ENCODE measurements at places on chromosomes 13 and 19.

GRCh38 chr13:70255406-70255991, 147.2 kb upstream of the KLHL1 start:
- no peak for DNase-seq

GRCh38 chr19:47186446-47187334, 44.3 kb downstream of the BBC3 start:
- DNase-seq, result peak; percentile 70

DNA sequence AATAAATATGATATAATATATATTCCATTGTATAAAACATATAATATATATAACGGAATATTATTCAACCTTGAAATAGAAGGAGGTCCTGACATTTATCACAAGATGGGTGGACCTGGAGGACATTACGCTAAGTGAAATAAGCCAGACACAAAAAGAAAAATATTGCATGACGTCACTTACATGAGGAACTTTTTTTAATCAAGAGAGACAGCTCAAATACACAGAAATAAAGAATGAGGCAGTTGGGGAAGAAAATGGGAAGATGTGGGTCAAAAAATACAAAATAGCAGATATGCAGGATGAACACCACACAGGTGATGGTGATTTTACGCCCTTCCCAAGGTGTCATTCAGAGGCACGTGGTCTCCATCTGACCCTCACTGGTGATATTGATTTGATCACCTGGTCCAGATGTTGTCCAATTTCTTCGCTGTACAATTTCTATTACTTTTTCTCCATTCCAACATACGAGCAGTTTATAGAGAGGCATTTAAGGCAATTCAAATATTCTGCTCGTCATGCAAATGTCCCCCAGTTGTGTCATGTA, 513 bp upstream of the ZNF317 start:
- no peak for DNase-seq

GRCh38 chr13:39768962-39769361, 113.5 kb downstream of the COG6 start:
- DNase-seq, result no peak

GRCh38 chr13:42650506-42650905, 76.6 kb downstream of the TNFSF11 start:
- no peak for DNase-seq

DNA sequence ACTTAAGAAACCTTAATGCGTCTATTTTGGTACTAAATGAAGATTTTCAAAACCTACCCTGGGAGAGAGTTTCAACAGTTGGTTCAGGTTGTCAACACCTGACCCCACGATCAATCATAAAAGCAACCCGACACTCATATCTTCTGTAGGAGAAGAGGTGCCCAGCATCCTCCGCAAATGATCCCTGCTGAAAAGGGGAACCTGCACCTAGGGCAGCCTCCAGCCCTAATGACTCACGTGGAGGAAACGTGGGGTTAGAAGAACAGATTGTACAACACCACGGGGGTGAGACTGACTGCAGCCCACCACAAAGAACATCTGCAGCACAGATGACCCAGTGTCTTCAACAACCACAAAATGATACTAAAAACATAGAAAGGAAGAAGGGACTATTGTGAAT, 116.3 kb downstream of the RAB20 start:
- no peak for DNase-seq

DNA sequence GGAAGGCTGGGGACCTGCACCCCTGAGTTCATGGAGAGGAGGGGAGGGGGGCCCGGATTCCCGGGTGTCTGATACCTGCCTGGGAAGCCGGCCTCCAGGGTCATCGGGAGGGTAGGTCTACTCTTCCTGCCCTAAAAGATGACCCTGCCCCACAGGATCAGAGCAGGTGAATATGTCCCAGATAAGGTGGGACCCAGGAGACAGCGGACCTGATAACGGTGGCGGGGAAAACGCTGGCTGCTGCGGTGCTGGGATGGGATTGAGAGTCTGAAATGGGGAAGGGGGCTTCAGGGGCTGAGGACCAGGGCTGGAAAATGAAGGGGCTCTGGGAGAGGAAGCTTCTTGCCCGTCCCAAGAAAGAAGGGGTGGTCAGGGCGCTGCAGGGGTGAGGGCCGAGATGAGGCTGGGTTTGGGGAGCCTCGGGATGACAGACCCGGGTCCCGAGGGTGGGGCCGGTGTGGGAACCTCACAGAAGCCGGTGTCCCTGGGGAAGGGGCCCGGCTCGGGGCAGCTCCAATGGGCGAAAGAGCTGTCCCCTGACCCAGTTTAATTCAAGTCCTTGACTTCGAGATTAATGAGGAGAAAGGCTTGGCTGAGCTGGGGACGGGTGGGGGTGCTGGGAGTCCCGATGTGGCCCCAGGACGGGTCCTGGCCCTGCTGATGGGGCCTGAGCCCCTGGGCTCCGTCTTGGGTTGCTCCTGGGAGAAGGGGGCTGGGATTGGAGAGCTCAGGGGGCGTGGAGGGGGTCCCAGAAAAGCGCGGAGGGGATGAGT, 823 bp downstream of the TTYH1 start:
- no peak for DNase-seq

GRCh38 chr13:85461621-85462020, 337.6 kb downstream of the SLITRK6 start:
- DNase-seq, result no peak

DNA sequence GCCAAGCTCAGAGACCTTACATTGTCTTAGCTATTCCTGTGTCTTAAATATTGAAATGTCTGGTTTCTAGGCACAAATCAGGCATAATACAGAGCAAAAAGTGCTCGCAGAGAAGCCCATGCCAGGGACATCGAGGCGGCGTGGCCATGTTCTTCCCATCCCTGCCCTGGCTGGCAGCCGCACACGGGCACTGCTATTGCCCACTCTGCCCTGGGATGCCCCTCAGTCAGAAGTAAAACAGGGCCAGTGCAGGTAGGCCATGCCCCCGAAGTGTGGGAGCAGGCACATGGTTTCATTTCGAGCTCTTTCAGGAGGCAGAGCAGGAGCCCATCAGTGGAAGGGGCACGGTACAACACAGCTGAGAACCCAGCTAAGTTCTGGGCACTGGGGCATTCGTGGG, 113.5 kb downstream of the COL4A1 start:
- DNase-seq, result no peak

DNA sequence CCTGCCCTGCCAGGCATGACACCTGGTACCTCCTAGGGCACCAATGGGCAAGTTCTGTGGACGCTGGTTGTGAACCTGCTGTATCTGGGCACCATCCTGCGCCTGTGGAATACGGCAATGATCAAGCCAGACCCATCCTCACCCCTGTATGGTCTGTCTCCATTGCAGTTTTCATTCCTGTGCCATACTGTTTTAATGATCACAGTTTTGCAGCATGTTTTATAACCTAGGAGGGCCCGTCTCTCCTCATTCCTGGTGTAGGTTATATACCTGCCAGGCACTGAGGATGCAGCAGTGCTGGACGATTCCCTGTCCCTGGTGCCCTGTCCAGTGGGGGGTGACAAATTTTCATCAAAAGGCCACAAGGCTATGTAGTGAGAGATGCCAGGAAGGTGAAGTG, 5.6 kb downstream of the TBC1D17 start:
- DNase-seq, result no peak

- no peak for DNase-seq
Observed at GRCh38 chr19:44814517-44814916, 5.6 kb downstream of the BCAM start.

GRCh38 chr13:79745081-79745480, 264.1 kb downstream of the NDFIP2 start:
- no peak for DNase-seq

- no peak for DNase-seq
Observed at GRCh38 chr19:51627491-51628138, 2.6 kb downstream of the SIGLEC5 start.

DNA sequence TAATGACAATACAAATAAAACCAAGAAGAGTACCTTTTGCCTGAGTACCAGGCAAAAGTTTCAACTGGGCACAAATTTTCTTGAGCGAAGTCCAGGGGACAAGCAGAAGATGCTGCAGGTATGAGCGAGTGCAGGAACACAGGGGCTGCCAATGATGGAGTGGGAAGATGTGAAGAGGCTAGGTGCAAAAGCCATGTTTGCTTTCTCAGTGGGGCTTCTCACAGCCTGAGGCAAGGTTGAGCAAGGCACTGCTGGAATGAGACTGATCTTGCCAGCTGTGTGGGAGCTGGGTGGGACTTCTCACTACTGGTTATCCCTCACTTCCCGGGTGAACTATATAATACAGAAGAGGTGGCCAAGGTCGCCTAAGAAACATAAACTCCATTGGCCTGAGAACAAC, 1200.7 kb downstream of the SLITRK1 start:
- DNase-seq, result no peak

DNA sequence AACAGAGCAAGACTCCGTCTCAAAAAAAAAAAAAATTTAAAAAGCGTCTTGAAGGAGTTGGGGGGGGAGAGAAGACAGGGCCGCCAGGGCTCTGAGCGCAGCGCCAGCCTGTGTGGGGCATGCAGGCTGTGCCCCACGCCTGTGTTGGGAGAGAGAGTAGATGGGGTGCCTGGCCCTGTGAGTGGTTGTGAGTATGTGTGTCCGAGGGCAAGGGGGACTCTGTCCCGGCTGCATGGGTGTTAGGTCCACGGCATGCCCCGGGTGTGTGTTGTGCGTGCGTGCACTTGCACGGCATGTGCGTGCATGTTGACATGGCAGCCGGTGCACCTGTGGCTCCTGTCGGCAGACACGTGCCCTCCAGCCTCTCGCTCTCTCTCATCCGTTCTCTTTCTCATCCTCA, 3.4 kb downstream of the MAP2K7 start:
- DNase-seq, result no peak

- DNase-seq, result no peak
Observed at GRCh38 chr19:55220525-55220924, 8.0 kb downstream of the TMEM86B start.

- no peak for DNase-seq
Observed at GRCh38 chr19:49595819-49596404, 4.9 kb downstream of the PRR12 start.

GRCh38 chr19:44722131-44723121, 23.5 kb downstream of the CEACAM16 start:
- DNase-seq, result no peak

- no peak for DNase-seq
Observed at GRCh38 chr13:94481941-94482340, 2.5 kb upstream of the DCT start.

DNA sequence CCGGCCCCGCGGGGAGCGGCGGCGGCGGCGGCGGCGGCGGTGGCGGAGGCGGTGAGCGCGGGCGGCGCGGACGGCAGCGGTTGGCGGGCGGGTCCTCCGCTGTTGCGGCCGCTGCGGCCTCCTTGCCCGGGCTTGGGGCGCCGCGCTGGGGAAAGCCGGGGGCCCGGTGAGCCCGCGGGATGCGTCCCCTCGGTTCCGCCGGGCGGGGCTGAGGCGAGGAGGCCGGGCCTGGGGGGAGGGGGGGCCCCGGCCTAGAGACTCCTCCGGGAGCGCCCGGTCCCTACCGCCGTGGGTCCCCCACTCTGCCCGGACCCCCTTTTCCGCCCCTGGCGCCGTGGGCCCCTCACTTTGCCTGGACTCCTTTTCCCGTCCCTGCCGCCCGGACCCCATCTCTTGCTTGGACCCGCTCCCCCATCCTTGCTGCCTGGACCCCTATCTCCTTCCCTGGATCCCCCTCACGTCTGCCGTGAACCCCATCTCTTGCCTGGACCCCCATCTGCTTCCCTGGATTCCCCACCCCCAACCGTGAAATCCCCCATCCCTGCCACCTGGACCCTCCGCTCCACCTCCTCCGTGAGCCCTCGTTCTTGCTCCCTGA, 28.6 kb upstream of the NDUFS7 start:
- DNase-seq, result no peak

DNA sequence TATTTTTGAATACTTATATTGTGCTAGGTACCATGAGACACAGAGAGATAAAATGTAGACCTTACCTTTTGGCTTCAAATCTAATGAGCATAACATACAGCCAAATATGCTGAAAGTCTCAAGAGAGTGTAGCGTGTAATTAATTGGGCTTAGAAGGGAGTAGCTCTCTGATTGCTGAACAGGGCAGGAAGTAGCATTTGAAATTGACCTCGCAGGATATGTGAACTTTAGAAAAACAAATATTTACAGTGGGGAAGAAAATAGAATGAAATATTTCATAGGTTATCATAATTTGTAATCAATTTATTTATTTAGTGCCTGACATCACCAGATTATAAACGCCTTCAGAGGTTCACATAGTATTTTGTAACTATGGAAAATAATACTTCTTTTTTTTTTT, 327.1 kb downstream of the RFC3 start:
- no peak for DNase-seq

- no peak for DNase-seq
Observed at GRCh38 chr13:97364031-97364430, 69.9 kb upstream of the RAP2A start.

GRCh38 chr13:109647053-109647452, 139.3 kb downstream of the IRS2 start:
- no peak for DNase-seq

DNA sequence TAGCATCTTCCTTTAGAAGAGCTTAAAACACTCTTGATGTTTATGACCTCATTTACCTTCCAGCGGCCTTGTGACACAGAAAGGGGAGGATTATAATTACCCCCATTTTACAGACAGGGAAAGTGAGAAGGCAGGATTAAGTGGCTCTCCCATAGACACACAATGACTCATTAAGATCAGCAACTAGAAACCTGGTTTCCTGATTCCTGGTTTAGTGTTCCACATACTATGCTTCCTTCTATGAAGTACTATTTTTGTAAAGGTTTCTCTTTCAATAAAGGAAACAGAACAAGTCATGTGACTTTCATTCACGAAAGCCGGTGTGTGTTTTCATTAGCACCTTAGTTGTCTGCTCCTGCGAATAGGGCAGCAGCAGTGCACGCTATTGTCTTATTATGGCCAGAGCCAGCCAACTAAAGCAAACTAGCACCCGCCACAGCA, 8.3 kb downstream of the IRS2 start:
- no peak for DNase-seq

DNA sequence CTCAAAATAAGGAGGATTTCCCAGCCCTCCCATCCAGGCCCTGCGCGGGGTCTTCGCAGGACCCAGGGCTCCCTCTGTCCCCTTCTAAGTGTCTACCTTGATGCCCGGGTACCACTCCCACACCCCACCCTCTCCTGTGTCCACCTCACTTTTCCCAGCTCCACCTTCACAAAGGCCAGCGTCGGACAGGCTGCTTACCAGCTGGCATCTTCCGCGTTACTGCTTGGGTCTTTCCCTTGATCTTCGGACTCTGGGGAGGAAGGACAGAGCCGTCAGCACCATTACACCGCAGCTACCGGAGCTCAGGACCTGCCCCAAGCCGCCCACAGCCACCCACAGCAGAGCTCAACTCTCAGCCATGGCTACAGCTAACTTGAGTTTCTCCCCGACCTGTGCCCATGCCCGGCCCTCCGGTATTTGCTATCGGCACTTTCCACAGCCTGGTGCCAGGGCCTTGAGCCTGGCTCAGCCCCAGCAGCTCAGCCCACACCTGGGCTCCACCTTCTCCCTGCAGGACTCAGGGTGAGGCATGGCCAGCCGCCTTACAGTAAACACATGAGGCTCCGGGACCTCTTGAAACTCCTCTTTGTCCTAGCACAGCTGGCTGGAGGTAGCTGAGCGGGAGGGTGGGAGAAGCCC, 3.8 kb downstream of the C13orf46 start:
- no peak for DNase-seq
